Epithelial cell of prostate (primary cell): ENCODE measurements at places on chromosomes 12 and 14.
A peak's percentile ranks its signal among the peaks of the same experiment; 100 is the strongest.

DNA sequence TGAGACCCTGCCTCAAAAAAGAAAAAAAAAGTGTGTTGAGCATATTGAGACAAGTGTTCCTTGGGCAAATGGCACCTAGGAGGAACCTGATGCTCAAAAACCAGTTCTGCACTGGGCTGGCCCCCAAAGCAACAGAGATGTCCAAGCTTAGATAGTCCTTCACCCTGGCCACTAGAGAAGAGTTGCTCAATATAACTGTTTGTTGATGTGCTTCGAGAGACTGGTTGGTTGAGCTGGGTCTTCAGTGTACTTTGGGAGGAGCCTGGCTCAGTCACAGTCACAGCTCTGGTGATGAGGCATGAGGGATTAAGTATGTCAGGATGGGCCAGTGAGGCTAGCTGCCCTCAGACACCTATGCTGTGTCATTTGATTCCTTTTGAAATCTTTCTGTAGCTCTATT is 38.0 kb downstream of the SLC2A14 start:
- DNase-seq, result no peak

GRCh38 chr12:122028165-122028904 is 6.7 kb downstream of the BCL7A start:
- DNase-seq, result peak; percentile 10

- no peak for DNase-seq
These were observed at the start of gene PTGDR for GRCh38 chr14:52267501-52268278. TSS of gene PTGDR (plus strand) at chr14:52267698. CDS start at chr14:52267815, 117 bp downstream.

- no peak for DNase-seq
These were observed 16.3 kb downstream of the MSRB3 start for GRCh38 chr12:65294641-65295262.

DNA sequence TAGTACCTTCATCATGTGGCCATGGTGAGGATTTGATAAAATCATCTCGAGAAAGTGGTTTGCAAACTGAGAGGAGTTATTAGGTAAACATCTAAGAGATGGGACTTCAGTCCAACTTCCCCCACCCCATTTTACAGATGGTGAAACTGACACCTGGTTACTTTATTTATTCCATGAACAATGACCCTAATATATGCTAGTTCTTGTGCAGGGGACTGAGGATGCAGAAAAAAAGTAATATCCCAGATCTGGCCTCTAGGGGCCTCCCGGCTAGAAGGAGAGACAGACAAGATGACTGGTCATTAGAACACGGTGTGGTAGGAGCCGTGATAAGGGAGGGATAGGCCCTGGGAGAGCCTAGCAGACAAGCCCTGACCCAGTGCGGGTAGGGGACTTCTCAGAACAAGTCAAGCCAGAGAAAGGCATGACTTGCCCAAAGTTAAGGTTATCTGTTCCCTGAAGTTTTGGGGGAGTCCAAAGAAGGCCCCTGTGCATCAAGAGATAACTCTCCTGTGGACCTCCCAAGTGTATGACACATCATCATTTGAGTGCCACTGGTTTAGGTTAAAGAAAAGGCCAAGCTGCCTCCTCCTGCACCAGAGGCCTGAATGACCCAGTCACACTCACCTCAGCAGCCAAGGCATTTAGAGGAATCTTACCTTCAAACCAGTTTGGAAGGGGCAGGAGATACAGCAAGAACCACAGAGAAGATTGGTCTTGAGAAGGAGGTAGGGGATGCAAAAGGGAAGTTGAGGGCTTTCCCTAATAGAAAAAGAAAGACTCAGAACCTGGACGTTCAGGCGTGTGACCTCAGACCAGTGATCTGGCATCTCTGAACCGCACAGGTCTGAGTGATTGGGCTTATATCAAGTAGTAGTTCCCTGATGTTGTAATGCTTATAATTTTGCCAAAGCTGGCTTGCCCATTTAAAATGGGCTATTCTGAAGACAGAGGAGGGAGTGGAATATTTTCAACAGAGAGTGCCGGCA is 1.6 kb downstream of the CMKLR1 start:
- no peak for DNase-seq

DNA sequence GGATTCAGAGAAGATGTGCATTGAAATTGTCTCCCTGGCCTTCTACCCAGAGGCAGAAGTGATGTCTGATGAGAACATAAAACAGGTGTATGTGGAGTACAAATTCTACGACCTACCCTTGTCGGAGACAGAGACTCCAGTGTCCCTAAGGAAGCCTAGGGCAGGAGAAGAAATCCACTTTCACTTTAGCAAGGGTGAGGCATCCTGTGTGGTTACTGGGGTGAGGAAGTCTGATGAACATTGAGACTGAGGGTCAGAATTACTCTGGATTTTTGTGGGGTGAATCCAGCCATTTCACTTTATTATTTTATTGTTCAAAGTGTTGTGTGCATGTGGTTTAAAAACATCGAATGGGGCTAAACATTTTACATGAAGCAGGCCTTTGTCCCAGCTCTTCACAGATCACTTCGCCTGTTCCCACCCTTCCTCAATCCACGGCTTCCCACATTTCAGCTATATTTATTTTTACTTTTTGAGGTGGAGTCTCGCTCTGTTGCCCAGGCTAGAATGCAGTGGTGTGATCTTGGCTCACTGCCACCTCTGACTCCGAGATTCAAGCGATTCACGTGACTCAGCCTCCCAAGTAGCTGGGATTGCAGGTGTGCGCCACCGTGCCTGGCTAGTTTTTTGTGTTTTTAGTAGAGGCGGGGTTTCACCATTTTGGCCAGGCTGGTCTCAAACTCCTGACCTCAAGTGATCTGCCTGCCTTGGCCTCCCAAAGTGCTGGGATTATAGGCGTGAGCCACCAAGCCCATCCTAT is 40.6 kb downstream of the SUPT16H start:
- DNase-seq, result no peak

GRCh38 chr12:112891093-112892024 is 15.4 kb upstream of the OAS1 start:
- DNase-seq, result no peak

- DNase-seq, result no peak
These were observed 63.2 kb downstream of the DIO3 start for GRCh38 chr14:101624536-101624935.

- peak; percentile 45 for DNase-seq
These were observed 125.4 kb downstream of the CAND1 start for GRCh38 chr12:67394550-67394949.

DNA sequence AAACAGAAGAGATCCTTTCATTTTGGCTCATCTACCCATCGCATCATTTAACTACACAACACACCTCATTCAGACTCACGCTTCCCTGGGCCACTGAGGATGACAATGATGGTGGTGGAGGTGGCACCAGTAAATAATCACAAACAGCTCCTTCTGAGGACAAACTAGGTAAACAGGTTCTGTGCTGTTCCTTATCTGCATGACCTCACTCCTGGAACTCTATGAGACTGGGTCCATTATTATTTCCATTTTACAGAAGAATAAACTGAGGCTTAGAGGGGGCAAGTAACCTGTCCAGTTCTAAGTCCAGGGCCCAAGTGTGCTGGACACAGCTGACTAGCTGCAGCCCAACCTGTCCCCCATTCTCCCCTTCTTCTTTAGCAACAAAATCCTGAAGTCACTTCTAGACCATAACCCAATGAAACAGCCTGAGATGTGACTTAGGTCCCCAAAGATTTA is 50.4 kb downstream of the ITPK1 start:
- no peak for DNase-seq

DNA sequence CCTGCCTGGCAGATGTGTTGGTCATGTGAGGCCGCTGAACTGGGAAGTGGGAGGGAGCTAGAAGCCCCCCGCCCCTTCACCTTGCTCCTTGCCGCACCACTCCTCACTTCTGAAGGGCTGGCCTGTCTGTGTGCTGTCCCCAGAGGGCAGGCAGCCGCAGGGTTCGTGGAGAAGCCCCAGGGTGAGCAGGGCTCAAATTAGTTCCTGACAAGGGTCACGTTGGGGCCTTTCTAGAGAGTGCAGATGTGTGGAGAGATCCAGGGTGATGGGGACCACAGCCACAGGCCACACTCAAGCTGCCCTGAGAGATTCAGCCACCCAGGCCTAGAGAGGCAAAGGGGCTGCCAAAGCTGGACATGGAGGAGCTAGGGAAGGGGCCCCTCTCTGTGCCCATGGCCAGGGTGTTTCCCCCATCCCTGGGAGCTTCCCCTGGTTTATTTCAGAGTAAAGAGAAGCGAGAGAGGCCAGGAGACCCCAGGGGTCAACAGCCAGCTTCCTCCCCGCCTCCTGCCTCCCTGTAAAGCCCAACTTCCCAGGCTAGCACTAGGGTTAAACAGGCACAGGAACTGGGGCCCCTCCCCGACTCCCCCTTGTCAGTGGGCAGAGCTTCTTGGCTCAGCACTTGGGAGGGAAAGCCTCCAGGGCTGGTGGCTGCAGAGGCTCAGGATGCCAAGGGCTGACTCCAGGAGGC is 16.2 kb downstream of the SLC25A29 start:
- no peak for DNase-seq

- DNase-seq, result no peak
These were observed 361.1 kb upstream of the CLEC14A start for GRCh38 chr14:38616959-38617358.

- DNase-seq, result no peak
These were observed 13.5 kb downstream of the SRGAP1 start for GRCh38 chr12:63857771-63858670.

DNA sequence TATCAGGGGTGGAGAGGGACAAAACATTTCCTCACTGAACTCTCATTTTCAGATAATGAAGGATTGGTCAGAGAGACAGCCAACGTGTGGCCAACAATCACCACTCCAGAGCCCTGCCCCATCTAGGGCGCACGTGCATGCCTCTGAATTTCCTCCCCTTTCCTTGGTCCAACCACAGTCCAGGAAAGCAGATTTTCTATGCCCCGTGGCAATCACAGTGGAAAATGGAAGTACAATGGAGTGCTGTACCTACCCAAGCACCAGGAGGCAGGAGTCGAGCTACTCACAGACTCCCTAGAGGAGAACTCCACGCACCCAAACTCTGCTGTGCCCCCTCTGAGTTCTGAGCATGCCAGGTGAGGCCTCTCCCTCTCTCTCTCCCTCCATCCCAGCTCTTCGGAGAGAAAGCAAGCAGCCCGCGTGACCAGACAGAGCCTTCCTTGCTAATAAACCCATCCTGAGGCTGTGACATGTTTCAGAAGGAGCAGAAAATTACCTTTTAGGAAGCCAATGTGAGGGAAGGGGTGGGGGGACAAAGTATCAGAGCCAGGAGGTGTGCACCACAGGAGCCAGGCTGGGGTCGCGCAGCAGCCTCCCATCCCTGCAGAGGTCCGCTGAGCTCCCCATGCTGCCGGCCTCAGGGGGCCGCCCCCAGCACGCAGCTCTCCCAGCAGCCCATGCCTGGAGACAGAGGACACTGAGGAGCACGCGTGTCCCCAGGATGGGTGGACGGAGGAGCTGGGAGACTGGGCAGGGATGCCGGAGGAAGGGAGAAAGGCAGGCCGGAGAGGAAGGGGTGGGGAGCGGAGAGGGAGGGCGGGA is 73.4 kb downstream of the PITPNM2 start:
- no peak for DNase-seq
